ENCODE measurements at places on chromosomes 5 and 9.

GRCh38 chr9:28598408-28598807, 1025.1 kb upstream of the C9orf72 start:
- DNase-seq, result no peak

GRCh38 chr9:98775831-98776441, 20.4 kb downstream of the ANKS6 start:
- no peak for DNase-seq

- no peak for DNase-seq
Observed at GRCh38 chr9:14912859-14913258, 2.6 kb upstream of the FREM1 start.

DNA sequence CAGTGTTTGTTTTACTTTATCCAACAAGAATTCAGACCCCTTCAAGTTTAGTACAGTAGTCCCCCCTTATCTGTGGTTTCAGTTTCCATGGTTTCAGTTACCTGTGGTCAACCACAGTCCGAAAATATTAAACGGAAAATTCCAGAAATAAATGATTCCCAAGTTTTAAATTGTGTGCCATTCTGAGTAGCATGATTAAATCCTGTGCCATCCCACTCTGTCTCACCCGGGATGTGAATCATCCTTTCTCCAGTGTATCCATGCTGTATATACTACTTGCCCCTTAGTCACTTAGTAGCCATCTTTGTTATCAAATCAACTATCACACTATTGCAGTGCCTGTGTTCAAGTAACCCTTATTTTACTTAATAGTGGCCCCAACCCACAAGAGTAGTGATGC, 153.8 kb upstream of the RASA1 start:
- DNase-seq, result no peak

- DNase-seq, result no peak
Observed at GRCh38 chr5:77210091-77210963, at the start of gene PDE8B. PDE8B (plus strand) TSS chr5:77210680; CDS start chr5:77210926, 246 bp downstream.

- DNase-seq, result no peak
Observed at GRCh38 chr9:28293369-28294090, 720.2 kb upstream of the C9orf72 start.

DNA sequence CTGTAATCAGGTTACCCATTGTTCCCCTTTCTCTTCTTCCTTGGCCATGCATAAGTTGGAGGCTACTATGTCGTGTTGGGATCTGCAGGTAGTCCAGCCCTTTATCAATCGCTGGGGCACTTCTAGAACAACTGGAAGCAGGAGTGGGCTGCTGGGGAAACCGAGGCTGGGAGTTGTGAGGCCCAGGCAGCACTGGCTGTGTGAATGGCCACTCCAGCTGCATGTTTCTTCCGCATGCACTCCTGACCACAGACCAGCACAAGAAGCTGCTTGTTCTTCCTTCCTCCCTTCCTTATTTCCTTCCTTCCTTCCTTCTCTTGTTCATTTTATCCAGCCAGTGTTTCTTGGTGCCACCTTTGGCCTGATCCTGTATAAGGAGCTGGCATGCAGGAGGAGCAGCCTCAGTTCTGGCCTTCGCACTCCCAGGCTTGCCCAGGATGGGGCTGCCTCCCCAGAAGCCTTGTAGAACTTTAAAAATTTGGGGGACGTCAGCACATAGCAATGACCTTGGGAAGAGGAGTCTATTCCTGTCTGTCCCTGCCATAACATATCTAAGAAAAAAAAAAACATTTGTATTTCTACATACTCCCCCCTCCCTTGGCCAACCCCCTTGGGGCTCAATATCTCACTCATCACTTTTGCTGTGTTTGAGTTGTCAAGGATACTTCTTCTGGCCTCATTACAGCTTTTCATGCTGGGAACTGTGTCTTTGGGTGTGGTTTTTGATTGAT, 20.8 kb upstream of the CXCL14 start:
- DNase-seq, result no peak

DNA sequence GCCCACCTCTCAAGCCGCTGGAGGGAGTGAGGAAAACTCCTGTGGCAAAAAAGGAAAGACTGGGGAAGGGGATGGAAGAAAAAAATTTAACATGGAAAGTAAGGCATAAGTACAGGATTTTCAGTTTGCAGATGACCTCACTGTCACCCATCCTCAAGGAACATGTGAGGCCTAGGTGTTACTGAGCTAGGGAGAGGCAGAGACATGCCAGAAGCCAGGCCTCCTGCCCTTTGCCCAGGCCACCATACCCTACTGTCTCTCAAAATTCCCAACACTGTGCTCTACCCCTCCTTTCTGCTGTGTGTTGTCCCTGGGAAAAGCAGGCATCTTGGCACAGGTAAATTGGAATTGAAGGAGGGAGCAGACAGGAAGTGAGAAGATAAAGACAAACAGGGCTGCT, 4.4 kb upstream of the MGAT1 start:
- no peak for DNase-seq

- no peak for DNase-seq
Observed at GRCh38 chr9:137030006-137030405, 1.9 kb downstream of the FUT7 start.

GRCh38 chr5:181163487-181164075, 16.2 kb downstream of the OR2V2 start:
- no peak for DNase-seq

- no peak for DNase-seq
Observed at GRCh38 chr5:160369990-160370712, at the start of gene C1QTNF2. C1QTNF2 (minus strand) TSS chr5:160370626; CDS start chr5:160355011, 15,615 bp downstream.

DNA sequence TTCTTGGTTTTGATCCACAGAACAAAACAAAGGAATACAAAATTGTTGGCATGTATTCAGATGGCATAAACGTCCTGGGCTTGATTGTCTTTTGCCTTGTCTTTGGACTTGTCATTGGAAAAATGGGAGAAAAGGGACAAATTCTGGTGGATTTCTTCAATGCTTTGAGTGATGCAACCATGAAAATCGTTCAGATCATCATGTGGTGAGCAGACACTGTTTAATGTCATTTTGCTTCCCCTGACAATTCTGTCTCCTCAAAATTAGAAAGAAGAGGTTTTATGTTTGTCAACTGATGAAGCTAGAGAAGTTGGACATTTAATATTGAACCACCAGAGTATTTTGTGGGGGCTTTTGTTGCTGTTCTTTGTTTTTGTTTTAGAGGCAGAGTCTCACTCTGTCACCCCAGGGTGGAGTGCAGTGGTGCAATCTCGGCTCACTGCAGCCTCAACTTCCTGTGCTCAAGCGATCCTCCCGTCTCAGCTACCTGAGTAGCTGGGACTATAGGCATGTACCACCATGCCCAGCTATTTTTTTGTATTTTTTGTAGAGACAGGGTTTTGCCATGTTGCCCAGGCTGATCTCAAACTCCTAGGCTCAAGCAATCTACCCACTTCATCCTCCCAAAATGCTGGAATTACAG, 82.0 kb downstream of the SLC1A1 start:
- DNase-seq, result no peak

GRCh38 chr9:69322256-69322655, 2.8 kb upstream of the ENTREP1 start:
- DNase-seq, result no peak

- DNase-seq, result no peak
Observed at GRCh38 chr5:139896718-139897117, 101.1 kb downstream of the PSD2 start.

- DNase-seq, result no peak
Observed at GRCh38 chr5:1833264-1834021, 32.2 kb downstream of the NDUFS6 start.

- DNase-seq, result no peak
Observed at GRCh38 chr5:113612060-113612496, 98.6 kb downstream of the YTHDC2 start.

DNA sequence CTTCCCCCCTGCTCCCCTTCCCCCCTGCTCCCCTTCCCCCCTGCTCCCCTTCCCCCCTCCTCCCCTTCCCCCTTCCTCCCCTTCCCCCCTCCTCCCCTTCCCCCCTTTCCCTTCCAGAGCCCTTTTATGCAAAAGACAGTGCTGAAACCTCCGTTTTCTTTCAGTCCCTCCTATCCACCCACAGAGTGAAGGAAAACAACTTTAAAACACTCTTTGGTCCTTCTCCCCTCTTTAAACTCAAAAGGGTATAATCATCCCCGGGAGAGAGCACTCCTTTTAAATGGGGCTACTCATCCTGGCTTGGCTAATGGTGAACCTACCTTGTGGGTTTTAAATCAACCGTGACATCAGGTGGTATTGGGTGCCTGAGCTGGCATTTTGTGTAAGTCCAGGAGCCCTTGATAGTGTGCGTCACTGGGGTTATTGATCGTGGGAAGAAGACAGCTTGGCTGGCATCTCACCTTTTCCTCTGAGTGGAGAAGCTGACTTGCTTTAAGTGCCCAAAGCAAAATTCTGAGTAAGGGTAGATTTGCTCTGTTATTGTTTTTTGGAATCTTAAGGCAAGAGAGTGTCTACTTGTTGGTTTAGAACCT, 2.7 kb downstream of the LARP1 start:
- DNase-seq, result peak; percentile 22

- DNase-seq, result no peak
Observed at GRCh38 chr9:32306006-32306405, 78.4 kb upstream of the ACO1 start.

DNA sequence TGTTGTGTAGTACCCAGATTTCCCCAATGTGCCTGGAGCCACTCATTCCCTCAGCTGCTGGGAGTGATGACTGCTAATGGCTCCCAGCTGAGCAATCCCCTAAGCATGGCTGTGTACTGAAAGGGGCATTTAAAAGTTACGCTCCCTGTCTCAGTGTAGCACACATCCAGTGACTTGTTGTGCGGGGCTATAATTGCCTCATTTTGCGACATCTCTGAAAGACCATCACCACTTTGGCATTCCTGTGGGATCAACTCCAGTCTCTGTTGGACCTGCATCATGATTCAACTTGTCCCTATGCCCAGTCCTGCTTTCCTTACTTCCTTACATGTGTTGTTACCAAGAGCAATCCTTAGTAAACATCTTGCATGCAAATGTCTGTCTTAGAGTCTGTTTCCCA, 201.2 kb upstream of the MPDZ start:
- no peak for DNase-seq

GRCh38 chr5:179829732-179830435, 9.2 kb downstream of the SQSTM1 start:
- DNase-seq, result no peak

GRCh38 chr5:167812871-167813270, 478.6 kb upstream of the WWC1 start:
- DNase-seq, result no peak

- no peak for DNase-seq
Observed at GRCh38 chr5:112614285-112614684, 123.4 kb upstream of the APC start.

- DNase-seq, result no peak
Observed at GRCh38 chr9:95819636-95820035, 55.9 kb upstream of the ERCC6L2 start.

- no peak for DNase-seq
Observed at GRCh38 chr5:57002959-57003485, 51.1 kb upstream of the MIER3 start.

DNA sequence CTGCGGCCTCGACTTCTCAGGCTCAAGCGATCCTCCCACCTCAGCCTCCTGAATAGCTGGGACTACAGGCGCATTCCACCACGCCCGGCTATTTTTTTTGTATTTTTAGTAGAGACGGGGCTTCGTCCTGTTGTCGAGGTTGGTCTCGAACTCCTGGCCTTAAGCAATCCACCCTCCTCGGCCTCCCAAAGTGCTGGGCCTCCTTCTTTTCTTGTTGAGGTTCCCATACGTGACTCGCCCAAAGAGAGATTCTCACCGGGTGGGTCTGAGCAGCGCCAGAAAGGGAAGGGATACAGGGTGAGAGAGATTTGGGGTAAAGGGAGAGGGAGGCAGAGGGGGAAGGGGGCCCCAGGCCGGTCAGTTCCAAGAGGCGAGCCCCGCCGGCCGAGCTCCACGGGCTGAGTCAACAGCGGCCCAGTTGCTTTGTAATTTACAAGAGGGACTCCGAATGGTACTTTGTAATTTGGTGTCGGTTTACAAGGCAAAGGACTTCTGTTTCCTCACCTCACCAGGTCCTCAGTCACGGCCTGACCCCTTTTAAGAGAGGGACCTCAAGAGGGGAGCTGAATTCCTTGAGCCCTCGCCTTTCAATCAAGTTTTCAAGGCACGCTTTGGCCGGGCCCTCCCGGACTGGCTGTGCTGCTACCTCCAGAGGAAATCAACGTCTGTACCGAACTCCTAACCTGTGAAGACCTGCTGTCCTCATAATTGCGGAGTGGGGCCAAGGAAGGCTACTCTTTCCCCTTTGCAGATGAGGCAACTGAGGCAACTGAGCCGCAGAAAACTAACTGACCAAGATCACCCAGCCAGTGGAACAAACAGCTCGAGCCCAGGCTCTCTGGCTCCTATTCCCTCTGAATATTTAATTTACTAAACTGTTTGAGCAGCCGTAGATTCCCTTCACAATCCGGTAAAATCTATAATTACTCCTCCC, 3.3 kb upstream of the DMRT2 start:
- no peak for DNase-seq

DNA sequence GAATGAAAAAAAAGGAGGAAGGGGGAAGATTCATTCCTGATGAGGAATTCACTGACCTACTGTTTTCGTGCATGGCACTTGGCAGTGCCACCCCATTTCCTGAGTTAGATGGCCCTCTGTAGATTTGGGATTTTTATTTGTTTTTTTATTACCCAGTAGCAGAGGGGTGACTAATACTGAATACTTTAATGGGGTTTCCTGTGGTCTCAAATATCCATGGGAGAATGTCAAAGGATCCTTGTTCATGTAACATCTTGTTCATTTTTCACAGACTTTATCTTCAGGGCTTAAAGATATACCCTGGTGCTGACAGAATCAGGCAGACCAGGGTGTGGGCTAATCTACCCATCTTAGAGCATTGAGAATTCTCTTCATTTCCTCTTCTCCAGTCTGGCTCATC, 93.0 kb downstream of the MAMDC2 start:
- DNase-seq, result no peak

DNA sequence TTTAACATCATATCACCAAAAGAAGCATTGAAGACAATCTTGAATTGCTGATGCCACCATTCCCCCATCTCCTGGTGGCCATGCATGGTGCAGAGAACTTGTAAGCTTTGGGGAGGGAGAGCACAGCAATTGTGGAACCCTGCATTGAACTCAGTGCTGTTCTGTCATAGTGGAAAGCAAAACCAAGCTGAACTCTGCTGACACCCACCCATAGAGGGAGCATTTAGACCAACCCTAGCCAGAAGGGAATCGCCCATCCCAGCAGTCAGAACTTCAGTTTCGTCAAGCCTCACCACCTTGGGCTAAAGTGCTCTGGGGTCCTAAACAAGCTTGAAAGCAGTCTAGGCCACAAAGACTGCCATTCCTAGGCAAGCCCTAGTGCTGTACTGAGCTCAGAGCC, 37.4 kb upstream of the RUSC2 start:
- no peak for DNase-seq

DNA sequence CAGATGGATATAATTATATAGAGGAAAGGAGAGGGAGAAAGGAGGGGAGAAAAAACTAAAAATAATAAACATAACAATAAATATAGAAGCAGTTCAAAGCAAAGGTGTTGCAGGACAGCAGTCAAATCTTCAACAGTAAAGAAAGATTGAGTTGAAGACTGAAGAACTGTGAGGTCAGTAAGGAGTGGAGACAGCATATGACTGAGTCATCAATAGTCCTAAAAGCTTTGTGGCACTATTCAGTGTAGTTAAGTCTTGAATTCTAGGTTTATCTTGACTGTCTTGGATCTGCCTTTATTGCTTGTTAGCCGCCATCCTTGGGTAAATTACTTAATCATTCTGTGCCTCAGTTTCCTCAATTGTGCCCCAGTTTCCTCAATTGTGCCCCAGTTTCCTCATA, 137.0 kb downstream of the MRPS30 start:
- no peak for DNase-seq

- DNase-seq, result no peak
Observed at GRCh38 chr9:14618836-14619420, 74.3 kb downstream of the ZDHHC21 start.

- DNase-seq, result no peak
Observed at GRCh38 chr9:20314981-20315380, 307.3 kb downstream of the MLLT3 start.

- DNase-seq, result no peak
Observed at GRCh38 chr5:172575816-172576545, 65.1 kb upstream of the NEURL1B start.
